Activated CD4-positive, alpha-beta memory T cell treated with anti-CD3 and anti-CD28 coated beads, Interleukin-2, amount 10 ng/mL, durations not matched to agents 7 days and 5 days (primary cell): ENCODE measurements at places on chromosomes 1 and 21.

DNA sequence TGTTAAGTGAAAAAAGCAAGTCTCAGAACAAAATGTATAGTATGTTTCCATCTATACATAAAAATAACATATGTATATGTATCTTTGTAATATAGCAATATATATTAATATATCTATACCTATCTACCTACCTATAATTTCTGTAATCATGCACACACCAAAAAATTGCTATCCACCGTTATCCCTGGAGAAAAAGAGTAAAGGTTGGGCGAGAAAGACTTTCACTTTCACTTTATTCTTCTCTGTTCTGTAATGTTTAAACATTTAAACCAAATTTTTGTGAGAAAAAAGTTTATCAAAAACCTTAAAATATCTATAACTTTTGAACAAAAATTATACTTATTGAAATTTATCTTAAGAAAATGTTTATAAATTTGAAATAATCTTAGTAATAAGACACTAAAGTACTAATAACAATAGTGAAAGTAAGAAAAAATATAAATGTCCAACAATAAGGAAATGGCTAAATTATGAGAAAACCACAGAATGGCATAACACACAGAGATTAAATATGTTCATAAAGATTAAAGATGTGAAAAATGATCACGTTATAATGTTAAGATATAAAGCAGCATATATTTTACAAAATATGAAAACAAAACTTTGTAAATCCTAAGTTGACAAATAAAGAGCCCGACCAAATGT lies 74.0 kb upstream of the LRRC53 start:
- H3K27ac ChIP-seq, result no peak overlapping the region
- peak overlapping the region; percentile 40 for H3K4me3 ChIP-seq
- H3K4me1 ChIP-seq, result peaks cover 4% of the 10 kb centered on the region
- H3K27me3 ChIP-seq, result peaks cover 6% of the 10 kb centered on the region
- H3K36me3 ChIP-seq, result no peaks in the 10 kb centered on the region
- DNase-seq, result no peak

GRCh38 chr1:163090321-163090945 lies 21.3 kb downstream of the RGS4 start:
- no peaks in the 10 kb centered on the region for H3K27me3 ChIP-seq
- DNase-seq, result no peak
- no peaks in the 10 kb centered on the region for H3K36me3 ChIP-seq

- H3K36me3 ChIP-seq, result no peaks in the 10 kb centered on the region
- H3K27ac ChIP-seq, result no peak overlapping the region
- DNase-seq, result no peak
Measured at GRCh38 chr1:22761821-22762220, 51.2 kb downstream of the EPHB2 start.

- no peak overlapping the region for H3K4me3 ChIP-seq
- H3K4me1 ChIP-seq, result no peaks in the 10 kb centered on the region
- DNase-seq, result no peak
- H3K27me3 ChIP-seq, result no peaks in the 10 kb centered on the region
- no peaks in the 10 kb centered on the region for H3K36me3 ChIP-seq
Measured at GRCh38 chr21:26806801-26807295, 38.4 kb downstream of the ADAMTS1 start.

GRCh38 chr1:56374026-56374974 lies 205.1 kb downstream of the PLPP3 start:
- no peak overlapping the region for H3K4me3 ChIP-seq
- no peaks in the 10 kb centered on the region for H3K4me1 ChIP-seq
